Mesangial cell (primary cell): ENCODE measurements at places on chromosomes 13 and 19. TPM values are rescaled to one million over a fixed set of nuclear protein-coding genes. Genes with fewer than 3 reads are reported as not detected.

The RASIP1 gene
- 3.8 and 4.7 TPM in 2 replicates for total RNA-seq

The C19orf33 gene
- total RNA-seq: 209 and 318 TPM in 2 replicates

The IGFL3 gene
- total RNA-seq: 0.76 TPM in 1 of 2 replicates, not detected in the other

The GRIK5 gene
- total RNA-seq: 1.1 and 5.6 TPM in 2 replicates

The CYP4F8 gene
- not detected in 2 replicates for total RNA-seq

The PNMA8A gene
- total RNA-seq: 4.1 and 14.1 TPM in 2 replicates

The KLK14 gene
- 0.81 TPM in 1 of 2 replicates, not detected in the other for total RNA-seq

The LCP1 gene
- total RNA-seq: 1.0 and 3.6 TPM in 2 replicates

The ACTMAP gene
- 3.4 and 12.2 TPM in 2 replicates for total RNA-seq

The KPNA3 gene
- 13.7 and 25.3 TPM in 2 replicates for total RNA-seq

The GAPDHS gene
- total RNA-seq: not detected in 2 replicates

The KCNN1 gene
- not detected in 2 replicates for total RNA-seq

The GNG7 gene
- under 0.01 and 1.1 TPM in 2 replicates for total RNA-seq
